ENCODE measurements at places on chromosomes 4 and X. TPM values are rescaled to one million over a fixed set of nuclear protein-coding genes. Genes with fewer than 3 reads are reported as not detected.

The LRCH2 gene
- 2.5 TPM for polyA plus RNA-seq

The EDA gene
- polyA plus RNA-seq: 5.0 TPM

The XAGE2 gene
- not detected for polyA plus RNA-seq

The SLC10A4 gene
- polyA plus RNA-seq: 2.1 TPM

The TMEM33 gene
- 46.2 TPM for polyA plus RNA-seq

The PHEX gene
- polyA plus RNA-seq: 0.07 TPM

The CTSO gene
- 0.44 TPM for polyA plus RNA-seq

The HGFAC gene
- polyA plus RNA-seq: not detected

The SUPT20HL1 gene
- polyA plus RNA-seq: not detected

The WDR17 gene
- 1.7 TPM for polyA plus RNA-seq

The VEGFD gene
- 0.13 TPM for polyA plus RNA-seq

The TMEM150C gene
- 1.5 TPM for polyA plus RNA-seq

The CXorf49 gene
- not detected for polyA plus RNA-seq

The PPBP gene
- not detected for polyA plus RNA-seq

The RTL9 gene
- not detected for polyA plus RNA-seq

The TEX13D gene
- not detected for polyA plus RNA-seq

The KDR gene
- 27.9 TPM for polyA plus RNA-seq

The CTAG2 gene
- not detected for polyA plus RNA-seq

The HPGD gene
- polyA plus RNA-seq: 5.6 TPM

The FHL1 gene
- 47.9 TPM for polyA plus RNA-seq

The AMOT gene
- 2.1 TPM for polyA plus RNA-seq

The UBA6 gene
- 15.0 TPM for polyA plus RNA-seq

The ERCC6L gene
- 11.3 TPM for polyA plus RNA-seq

The FAM184B gene
- 0.19 TPM for polyA plus RNA-seq

The BEX1 gene
- 157 TPM for polyA plus RNA-seq

The LGI2 gene
- polyA plus RNA-seq: 0.82 TPM

The VCX3B gene
- 1.1 TPM for polyA plus RNA-seq

The TAF7L gene
- 0.37 TPM for polyA plus RNA-seq

The PPA2 gene
- polyA plus RNA-seq: 73.1 TPM

The AFM gene
- not detected for polyA plus RNA-seq

The PAGE2 gene
- not detected for polyA plus RNA-seq
